ENCODE measurements at places on chromosomes 11 and 22. TPM values are rescaled to one million over a fixed set of nuclear protein-coding genes. Genes with fewer than 3 reads are reported as not detected.

The TP53AIP1 gene
- total RNA-seq, result not detected

The ALKBH3 gene
- 32.2 TPM for total RNA-seq

The MPZL3 gene
- 1.9 TPM for total RNA-seq

The DCDC1 gene
- 0.08 TPM for total RNA-seq

The KRTAP5-8 gene
- total RNA-seq, result not detected

The OR2AG2 gene
- total RNA-seq, result not detected

The CCDC89 gene
- total RNA-seq, result 2.7 TPM

The ACTN3 gene
- total RNA-seq, result not detected

The CASP5 gene
- not detected for total RNA-seq

The IGLL1 gene
- total RNA-seq, result not detected

The ACR gene
- not detected for total RNA-seq

The SCUBE2 gene
- total RNA-seq, result 0.26 TPM

The NTM gene
- 61.4 TPM for total RNA-seq

The MS4A14 gene
- total RNA-seq, result not detected

The LGALS1 gene
- total RNA-seq, result 5,976 TPM

The RBFOX2 gene
- 137 TPM for total RNA-seq
